BJ (cell line): ENCODE measurements at places on chromosomes 4 and X.

GRCh38 chr4:8245884-8246833 lies 23.4 kb upstream of the HTRA3 start:
- DNase-seq, result no peak

DNA sequence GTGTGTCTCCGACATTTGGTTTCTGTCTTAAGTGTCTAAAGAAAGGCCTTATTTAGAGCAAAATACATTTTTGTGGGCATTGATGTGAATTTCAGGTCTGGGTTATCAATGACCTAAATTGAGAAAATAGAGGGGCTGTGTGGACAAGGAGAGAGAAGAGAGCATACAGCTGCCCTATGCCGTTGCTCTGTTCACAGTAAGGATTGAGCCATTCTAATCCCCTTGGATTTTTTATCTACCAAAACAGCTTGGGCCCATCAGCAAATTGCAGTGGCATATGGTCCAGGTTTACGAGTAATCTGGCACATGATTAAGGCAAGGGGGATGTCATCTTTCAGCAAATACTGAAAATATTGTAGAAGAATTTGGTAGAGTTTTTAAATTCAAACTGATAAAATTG lies 210.2 kb downstream of the ANTXR2 start:
- DNase-seq, result no peak

DNA sequence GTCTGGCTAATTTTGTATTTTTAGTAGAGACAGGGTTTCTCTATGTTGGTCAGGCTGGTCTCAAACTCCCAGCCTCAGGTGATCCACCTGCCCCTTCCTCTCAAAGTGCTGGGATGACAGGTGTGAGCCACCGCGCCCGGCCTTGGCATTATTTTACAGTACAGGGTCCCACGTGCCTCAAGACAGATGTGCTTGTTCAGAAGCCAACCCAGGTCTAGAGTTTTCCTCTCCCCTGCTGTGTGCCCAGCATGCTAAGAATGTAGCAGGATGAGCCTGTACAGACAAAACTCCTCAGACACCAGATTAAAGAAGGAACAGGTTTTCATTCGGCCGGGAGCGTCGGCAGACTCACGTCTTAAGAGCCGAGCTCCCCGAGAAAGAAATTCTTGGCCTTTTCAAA lies 42.2 kb downstream of the CRLF2 start:
- DNase-seq, result no peak

DNA sequence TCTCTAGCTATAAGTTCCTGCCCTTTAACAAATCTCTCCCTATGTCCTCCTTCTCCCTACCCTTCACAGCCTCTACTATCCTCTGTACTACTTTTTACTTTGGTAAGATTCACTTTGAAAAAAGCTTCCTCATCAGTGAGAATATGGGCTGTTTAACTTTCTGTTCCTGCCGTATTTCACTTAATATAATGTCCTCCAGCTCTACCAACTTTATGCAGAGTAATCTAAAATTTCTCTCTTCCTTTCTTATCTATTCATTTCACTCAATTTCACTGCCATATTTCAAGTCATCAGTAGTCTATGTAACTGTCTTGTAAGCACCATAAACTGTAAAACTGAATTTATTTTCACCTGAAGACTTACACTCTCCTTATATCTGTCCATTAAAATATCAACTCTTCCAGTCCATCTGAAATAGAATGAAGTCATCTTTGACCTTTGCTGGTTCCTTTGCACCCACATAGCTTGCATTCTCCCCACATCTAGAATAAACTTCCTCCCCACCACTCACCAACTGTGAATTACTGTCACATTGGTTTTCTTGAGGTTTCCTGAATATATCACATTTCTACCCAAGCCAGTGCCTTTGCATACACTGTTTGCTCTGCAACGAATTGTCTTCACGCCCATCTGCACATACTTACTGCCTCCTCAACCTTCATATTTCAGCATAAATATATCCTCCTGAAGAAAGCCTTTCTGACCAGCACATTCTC lies 54.6 kb downstream of the ARAP2 start:
- DNase-seq, result no peak

DNA sequence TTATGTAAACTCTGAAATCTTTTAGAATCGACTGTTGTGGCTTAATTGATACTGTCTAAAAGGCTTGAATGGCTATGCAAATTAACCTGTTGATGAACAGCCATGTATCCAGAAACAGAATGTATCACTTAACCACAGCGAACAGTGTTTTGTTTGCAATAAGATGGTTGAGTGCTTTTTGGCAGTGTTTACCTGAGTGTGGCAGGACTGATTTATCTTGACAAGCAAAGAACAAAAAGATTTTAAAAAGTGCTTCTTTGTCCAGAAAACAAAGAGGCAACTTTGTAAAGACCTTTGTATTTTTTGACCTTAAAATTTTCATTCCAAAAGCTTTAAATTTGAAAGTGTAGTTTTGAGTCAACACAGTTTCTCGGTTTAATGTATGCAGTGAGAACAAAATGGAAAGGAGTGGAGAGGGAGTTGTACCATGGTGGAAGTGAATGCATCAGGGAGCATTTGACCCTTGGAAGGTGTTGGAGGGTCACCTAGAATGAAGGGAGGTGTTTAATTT lies 18.0 kb downstream of the ARHGAP10 start:
- no peak for DNase-seq
